ENCODE measurements at places on chromosomes 11 and 22.

- DNase-seq: peak; percentile 48
Measured at GRCh38 chr11:86291466-86292262, 10.4 kb upstream of the HIKESHI start.

GRCh38 chr11:45885274-45885920 is at the start of gene MAPK8IP1:
Gene MAPK8IP1, plus strand, starts transcription at chr11:45885651. Its CDS starts 170 bp downstream, at chr11:45885821.
- DNase-seq: peak; percentile 73

GRCh38 chr11:18081551-18081950 is 24.3 kb downstream of the SAAL1 start:
- DNase-seq: peak; percentile 52

DNA sequence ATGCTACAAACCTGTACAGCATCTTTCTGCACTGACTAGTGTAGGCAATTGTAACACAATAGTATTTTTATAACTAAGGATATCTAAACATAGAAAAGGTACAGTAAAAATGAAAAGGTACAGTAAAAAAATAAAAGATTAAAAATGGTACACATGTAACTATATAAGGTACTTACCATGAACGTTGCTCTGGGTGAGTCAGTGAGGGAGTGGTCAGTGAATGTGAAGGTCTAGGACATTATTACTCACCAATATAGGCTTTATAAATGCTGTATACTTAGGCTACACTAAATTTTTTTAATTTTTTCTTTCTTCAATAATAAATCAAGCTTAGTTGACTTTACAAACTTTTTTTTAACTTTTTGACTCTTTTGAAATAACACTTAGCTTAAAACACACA is 59.9 kb downstream of the EIF3M start:
- no peak for DNase-seq

DNA sequence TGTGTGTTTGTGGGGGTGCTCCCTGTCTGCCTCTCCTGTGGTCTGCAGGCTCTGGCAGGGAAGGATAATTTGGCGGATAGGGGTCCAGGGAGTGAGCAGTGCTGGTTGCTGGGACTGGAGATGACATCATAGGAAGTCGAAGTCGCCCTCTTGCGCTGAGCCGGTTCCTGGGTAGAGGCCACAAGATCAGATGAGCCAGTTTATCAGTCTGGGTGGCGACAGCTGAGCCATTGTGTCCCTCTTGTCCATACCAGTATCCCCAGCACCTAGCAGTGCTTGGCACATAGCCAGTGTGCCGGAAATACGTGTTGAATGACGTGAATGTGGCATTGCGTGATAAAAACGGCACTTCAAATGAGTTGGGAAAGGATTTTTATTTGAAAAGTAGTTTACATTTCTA is 9.8 kb downstream of the APOL5 start:
- DNase-seq: no peak

- DNase-seq: peak; percentile 28
Measured at GRCh38 chr11:82229341-82229740, 504.3 kb downstream of the FAM181B start.

DNA sequence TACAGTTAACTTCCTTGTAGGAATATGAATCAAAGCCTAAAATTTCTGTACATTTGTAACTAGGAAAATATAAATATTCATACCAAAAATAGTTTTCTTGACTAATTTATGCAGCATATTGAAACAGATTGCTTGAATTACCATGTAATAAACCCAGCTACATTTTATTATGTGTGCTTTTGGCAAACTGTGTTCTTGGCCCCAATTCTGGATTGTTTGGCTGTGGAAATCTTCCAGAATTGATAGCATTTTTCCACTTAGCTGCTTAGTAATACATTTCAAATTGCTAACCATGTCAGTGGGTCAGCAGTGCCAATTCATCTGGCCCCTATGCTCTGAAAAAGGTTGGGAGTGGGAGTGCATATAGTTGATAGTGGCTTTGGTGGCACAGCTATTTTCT is 32.3 kb downstream of the PDHX start:
- no peak for DNase-seq

GRCh38 chr22:31347251-31348008 is 1.3 kb upstream of the PATZ1 start:
- DNase-seq: peak; percentile 68

GRCh38 chr11:28529046-28529445 is 420.9 kb downstream of the METTL15 start:
- no peak for DNase-seq

GRCh38 chr11:79437981-79438630 is 2.7 kb downstream of the TENM4 start:
- DNase-seq: peak; percentile 63

DNA sequence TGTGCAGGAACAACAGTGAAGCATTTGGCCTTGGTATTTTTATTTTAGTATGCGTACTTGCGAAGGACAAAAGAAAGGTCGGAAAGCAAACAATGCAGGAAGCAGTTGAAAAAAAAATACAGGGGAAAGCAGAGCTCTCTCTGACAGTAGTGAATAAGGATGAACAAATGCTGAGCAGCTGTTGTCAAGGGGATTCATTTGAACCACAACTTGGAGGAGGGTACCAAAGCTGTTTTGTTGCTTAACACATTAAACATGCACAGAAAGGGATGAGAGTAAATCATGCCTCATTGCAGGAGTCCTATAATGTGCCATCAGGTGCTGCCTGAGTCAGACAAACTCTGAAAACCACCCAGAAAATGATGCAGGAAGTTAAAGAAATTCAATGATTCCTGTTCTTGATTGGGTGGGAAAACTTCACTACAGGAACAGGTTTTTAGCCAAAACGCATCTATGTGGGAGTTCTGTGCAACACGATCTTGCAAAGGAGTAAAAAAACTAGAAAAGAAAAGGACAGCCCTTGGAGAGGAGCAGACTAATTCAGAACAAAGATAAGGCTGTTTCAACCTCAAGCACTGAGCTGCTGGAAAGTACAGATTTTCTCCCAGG is 2113.5 kb downstream of the LRRC4C start:
- DNase-seq: peak; percentile 68

- no peak for DNase-seq
Measured at GRCh38 chr11:132780046-132780445, 752.3 kb downstream of the OPCML start.

DNA sequence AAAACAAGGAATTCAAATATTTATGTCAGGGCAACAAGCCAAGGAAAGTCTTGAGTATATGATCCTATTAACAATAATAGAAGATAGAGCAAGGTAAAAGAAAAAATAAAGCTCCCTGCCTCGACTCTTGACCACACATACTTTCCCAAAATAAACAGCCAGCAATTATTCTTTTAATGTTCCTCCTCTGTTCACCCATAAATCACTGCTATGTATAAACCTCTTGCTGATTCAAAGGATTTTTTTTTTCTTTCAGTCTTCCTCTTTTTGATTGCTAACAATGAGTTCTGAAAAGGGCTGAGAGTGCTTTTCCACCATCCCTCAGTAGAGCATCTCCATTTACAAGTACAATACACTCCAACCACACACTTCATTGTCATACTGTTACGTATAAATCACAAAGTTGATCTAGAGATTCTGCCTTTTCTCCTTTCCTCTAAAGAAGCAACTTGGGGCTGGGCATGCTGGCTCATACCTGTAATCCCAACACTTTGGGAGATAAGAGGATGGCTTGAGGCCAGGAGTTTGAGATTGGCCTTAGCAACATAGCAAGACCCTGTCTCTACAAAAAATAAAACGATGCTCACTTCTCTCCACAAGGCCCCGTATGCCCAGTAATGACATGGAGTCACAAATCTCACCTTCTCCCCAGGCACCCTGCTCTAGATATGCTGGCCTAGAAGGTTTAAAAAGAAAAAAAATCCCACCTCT is 24.0 kb downstream of the RAB30 start:
- DNase-seq: peak; percentile 53

DNA sequence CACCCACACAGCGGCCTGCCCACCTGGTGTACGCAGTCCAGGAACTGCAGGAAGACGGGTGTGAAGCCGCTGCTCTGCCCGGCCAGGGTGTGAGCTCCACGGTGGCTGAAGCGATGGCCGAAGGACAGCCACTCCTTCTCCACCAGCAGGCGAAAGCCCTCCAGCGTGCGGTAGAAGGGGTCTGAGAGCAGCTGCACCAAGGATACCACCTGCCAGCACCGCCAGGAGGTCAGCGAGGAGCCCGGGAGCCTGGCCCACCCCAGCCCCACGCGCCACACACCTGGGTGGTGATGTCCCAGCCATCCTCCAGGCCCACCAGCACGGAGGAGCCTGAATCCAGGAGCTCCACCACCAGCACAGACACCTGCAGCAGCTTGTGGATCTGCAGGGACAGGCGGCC is 19.6 kb downstream of the SBF1 start:
- DNase-seq: no peak

GRCh38 chr22:36493690-36494110 is 12.3 kb upstream of the TXN2 start:
- no peak for DNase-seq

DNA sequence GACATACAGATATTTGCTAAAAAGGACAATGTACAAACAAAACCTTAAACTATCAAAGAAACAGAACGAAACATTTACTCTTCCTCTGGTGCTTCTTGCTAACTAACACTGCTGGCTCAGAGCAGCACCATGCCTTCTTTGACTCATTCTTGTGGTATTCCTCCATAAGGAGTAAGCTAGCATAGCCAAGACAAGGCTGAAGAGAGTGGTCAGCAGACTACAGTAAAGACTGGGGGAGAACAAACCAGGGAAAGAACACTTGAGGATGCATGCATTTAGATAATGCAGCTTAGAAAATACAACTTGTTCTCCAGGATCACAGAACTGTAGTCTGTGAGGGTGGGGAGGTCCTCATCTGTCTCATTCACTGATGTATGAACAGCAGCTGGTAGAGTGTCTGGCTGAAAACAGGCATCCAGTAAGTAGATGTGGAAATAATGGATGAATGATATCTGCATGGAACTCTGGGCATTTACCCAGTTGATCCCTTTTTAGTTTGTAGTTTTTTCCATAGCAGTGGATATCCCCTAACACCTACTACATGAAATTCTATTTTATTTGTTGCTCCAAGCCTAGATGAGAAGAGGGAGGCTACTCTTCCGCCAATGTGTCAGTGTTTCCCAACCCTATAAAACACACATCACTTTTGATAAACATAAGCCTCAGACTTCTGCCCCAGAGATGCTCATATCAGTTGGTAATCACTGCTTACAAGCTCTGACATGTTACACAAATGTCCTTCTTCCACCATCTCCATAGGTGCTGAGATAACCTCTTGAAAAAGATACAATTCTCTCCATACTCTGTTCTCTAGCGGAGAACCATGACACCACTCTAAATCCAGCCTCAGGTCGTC is 7.3 kb downstream of the SNX19 start:
- no peak for DNase-seq

- no peak for DNase-seq
Measured at GRCh38 chr22:29072979-29073617, at the start of gene KREMEN1. Gene KREMEN1, plus strand, starts transcription at chr22:29073035. Its CDS starts 96 bp downstream, at chr22:29073131.

GRCh38 chr11:129785383-129786111 is 30.1 kb upstream of the TMEM45B start:
- peak; percentile 32 for DNase-seq

- DNase-seq: no peak
Measured at GRCh38 chr22:23415490-23415851, 164.6 kb downstream of the IGLL1 start.

- no peak for DNase-seq
Measured at GRCh38 chr11:120223793-120224192, 13.0 kb downstream of the OAF start.

- no peak for DNase-seq
Measured at GRCh38 chr11:46322759-46323158, 24.5 kb upstream of the DGKZ start.

GRCh38 chr11:17684550-17684949 is 34.8 kb upstream of the MYOD1 start:
- DNase-seq: no peak
